ENCODE measurements at places on chromosomes 4 and X.

DNA sequence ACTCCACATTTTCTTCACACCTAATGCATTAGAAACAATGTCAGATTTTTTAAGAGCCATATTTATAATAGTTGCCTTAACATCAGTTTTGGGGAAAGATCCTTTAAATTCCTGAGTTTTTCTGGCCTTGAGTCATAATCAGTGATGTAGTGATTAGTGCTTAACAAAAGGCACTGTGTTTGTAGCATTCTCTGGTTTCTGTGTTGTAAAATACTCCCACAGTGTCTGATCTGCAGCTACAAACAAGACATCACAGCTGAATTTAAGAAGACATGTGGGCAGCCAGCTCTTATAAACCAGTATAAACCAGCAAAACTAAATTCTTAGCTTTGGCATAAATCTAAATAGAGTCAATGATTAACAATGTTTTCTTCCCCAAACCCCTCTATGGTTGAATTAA is 233.8 kb downstream of the FSTL5 start:
- DNase-seq = no peak

DNA sequence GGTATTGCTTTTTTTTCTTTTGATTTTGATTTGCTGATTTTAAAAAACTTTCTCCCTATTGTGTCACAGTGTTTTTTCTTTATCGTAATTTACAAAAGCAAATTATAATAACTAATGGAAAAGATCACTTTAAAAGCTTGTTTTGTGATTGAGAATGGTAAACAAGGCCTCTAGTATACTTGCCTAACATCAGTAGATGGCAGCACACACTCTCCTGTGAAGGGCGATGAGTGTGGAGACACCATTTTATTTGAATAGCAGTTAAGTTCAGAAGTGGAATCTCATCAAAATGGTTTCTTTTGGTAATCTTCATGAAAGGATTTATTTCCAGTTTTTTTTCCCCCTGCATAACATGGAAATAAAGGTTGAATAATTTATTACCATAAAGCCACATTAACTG is 72.3 kb downstream of the PAK3 start:
- DNase-seq = no peak

DNA sequence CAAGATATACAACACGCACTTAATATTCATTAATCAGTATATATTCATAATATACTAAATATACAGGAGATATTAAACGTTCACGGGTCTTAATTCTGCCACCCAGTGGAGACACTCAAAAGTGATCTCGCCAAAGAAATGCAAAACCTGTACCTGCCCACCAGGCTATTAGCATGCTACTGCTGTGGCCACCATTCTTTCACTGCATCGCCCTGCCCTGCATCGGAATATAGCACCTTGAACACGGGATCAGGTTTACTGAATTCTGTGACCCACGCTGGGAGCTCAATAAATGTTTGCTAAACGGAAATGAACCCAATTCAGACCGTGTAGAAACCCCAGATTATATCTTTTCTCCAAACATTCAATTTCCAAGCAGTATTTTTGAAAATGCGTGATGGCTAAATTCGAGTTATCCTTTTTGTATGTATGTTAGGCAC is 840 bp upstream of the CLCN3 start:
- DNase-seq = peak; percentile 46

DNA sequence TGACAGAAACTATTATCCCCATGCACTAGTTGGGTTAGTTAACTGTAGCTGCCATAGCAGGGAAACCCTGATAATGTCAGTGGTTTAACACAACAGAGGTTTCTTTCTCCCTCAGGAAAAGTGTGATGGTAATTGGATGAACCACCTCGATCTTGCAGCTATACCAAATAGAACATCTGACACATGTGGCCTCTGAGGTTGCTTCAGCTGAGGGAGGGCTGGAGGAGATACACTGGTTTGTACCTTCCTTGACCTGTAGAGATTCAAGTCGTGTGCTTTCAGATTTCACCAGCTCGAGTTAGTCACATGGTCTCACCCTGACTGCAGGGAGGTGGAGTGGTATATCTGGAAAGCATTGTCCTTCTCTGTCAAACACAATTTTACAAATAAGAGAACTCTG is 147.2 kb upstream of the SFRP2 start:
- DNase-seq = no peak

GRCh38 chr4:62806816-62807215 is 1602.4 kb downstream of the TECRL start:
- no peak for DNase-seq

- no peak for DNase-seq
Observed at GRCh38 chr4:40157436-40157835, 39.4 kb upstream of the RHOH start.

DNA sequence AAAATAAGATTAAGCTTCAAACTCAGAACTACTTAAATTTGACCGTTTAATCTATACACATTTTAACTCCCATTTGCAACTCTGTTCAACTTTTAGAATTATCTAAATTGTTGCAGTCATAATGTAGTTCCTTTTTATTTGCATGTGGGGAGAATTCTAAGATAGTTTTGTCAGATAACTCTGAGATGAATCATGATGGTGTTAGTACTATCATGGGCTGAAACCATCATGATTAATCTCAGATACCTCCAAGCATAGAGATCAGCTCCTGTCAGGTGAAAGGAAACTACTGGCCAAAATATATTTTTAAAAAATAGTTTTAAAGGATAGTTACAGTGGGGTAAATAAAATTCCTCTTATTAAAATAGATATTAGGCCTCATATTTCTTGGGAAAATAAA is 39.0 kb downstream of the FBXO8 start:
- DNase-seq = no peak

GRCh38 chr4:5890063-5890727 is 2.7 kb downstream of the CRMP1 start:
- no peak for DNase-seq

GRCh38 chr4:118752551-118752950 is 67.4 kb downstream of the METTL14 start:
- DNase-seq = no peak

DNA sequence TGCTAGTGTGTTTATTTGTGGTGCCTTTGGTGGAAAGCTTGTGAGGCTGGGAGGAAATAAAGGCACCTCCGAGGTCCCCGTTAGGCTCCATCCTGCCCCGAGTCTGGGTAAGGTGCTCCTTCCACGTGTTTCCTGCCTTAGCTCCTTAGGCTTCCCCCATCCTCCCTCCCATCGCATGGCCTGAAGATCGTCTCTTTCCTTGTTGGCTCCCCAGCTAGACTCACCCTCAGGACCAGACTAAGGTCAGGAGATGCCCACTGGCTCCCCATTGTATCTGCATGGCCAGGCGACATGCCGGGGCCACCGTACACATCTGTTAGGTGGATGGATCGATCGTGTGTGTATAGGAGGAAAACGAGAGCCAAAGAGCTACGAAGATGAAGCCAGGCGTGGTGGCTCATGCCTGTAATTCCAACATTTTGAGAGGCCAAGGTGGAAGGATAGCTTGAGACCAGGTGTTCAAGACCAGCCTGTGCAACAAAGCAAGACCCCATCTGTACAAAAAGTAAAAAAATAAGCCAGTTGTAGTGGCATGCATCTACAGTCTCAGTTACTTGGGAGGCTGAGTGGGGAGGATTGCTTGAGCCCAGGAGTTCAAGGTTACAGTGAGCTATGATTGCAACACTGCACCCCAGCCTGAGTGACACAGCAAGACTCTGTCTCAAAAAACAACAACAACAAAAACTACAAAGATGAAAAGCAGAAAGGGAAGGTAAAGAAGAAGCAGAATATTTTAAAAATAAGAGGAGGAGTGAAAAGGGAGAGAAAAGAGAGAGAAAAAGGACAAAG is 53.7 kb downstream of the SEPSECS start:
- DNase-seq = no peak

- DNase-seq = no peak
Observed at GRCh38 chr4:45453258-45453853, 670.5 kb downstream of the GABRG1 start.

- no peak for DNase-seq
Observed at GRCh38 chrX:152899874-152900719, 2.2 kb downstream of the ZNF185 start.
